ENCODE measurements at places on chromosomes 11 and 22. TPM values are rescaled to one million over a fixed set of nuclear protein-coding genes. Genes with fewer than 3 reads are reported as not detected.

DNA sequence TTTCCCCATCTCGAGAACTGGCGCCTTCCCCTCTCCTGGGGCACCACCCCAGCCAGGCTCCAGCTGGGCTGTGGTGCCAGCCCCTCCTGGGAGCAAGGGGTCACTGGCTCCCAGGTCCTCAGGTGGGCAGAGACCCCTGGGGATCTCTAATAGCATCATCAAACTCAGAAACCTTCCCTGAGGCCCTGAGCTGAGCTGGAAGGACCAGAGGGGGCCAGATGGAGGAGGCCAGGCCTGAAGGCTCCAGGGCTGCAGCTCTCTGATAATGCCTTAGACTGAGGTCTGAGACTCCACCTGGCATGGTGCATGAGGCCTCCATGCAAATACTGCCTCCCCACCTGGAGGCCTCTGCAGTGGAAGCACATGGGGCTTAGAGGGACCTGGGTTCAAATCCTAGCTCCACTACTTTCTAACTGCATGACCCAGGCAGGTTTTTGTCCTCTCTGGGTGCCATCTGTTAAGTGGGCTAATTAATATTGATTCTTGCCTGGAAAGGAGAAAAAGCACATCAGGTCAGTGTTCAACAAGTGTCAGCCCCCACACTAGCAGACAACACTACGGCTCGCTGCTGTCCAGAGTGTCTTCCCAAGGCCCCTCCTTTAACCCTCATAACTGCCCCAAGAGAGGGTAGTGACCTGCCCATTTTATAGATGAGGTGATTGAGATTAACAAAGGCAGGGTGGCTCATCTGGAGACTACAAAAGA is 1.5 kb downstream of the MAPK8IP1 start:
- H3K27me3 ChIP-seq: peaks cover 4% of the 10 kb centered on the region

- DNase-seq: no peak
- H3K4me3 ChIP-seq: no peak overlapping the region
- no peaks in the 10 kb centered on the region for H3K36me3 ChIP-seq
- no peak overlapping the region for H3K27ac ChIP-seq
- peaks cover 32% of the 10 kb centered on the region for H3K4me1 ChIP-seq
- peaks cover 3% of the 10 kb centered on the region for H3K27me3 ChIP-seq
These were observed 46.9 kb downstream of the C11orf96 start for GRCh38 chr11:43989162-43989981.

- H3K27me3 ChIP-seq: no peaks in the 10 kb centered on the region
- H3K4me3 ChIP-seq: no peak overlapping the region
- H3K4me1 ChIP-seq: no peaks in the 10 kb centered on the region
- peak; percentile 35 for DNase-seq
- no peak overlapping the region for H3K27ac ChIP-seq
These were observed 115.1 kb downstream of the DCDC1 start for GRCh38 chr11:31254415-31254814.

DNA sequence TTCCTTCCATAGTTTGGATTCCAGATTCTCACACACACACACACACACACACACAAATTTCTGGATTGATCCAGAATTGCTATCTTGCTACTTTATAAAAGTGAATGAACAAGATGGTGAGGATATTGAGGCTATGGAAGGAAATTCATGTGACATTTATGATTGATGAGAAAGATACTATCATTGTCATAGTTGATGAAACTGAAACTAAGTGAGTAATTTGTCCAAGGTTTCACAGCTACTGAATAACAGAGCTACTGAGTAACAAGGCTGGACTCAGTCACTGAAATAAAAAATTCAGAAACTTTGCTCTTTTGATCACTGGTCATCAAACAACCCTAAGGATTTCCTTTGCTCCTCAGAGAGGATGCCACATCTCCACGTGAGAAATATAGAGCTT is 16.2 kb downstream of the OR5D16 start:
- no peaks in the 10 kb centered on the region for H3K36me3 ChIP-seq
- H3K27me3 ChIP-seq: no peaks in the 10 kb centered on the region
- no peak overlapping the region for H3K27ac ChIP-seq
- no peak overlapping the region for H3K4me3 ChIP-seq

GRCh38 chr11:27514558-27514957 is 8.0 kb upstream of the LIN7C start:
- peak overlapping the region; percentile 35 for H3K27ac ChIP-seq
- peak; percentile 94 for DNase-seq
- peaks cover 3% of the 10 kb centered on the region for H3K4me1 ChIP-seq

GRCh38 chr11:106208760-106209159 is 131.3 kb downstream of the AASDHPPT start:
- no peaks in the 10 kb centered on the region for H3K27me3 ChIP-seq

DNA sequence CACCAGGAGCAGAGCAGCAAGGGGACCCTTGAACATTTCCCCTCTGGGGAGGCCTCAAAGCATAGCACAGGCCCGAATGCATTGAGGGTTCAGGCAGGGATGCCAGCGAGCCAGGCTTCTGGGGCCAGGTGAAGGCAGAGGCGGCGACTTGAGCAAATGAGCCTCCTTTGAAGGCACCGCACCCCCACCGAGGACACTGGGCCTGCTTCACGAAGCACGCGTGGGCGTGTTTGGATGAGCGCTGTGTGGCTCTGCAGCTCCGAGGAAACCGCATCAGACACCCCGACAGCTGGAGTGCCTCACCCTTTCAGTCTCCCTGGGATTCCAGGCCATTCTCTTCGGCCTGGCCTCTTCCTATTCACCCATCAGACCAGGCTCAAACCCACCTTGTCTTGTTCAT is 301.8 kb downstream of the NTM start:
- peaks cover 36% of the 10 kb centered on the region for H3K4me1 ChIP-seq
- no peaks in the 10 kb centered on the region for H3K27me3 ChIP-seq
- H3K36me3 ChIP-seq: no peaks in the 10 kb centered on the region
- no peak for DNase-seq
- H3K27ac ChIP-seq: no peak overlapping the region
- no peak overlapping the region for H3K4me3 ChIP-seq

GRCh38 chr11:114330373-114330772 is 34.2 kb downstream of the NNMT start:
- H3K4me1 ChIP-seq: no peaks in the 10 kb centered on the region
- H3K27me3 ChIP-seq: no peaks in the 10 kb centered on the region
- no peak overlapping the region for H3K4me3 ChIP-seq
- DNase-seq: no peak
- no peak overlapping the region for H3K27ac ChIP-seq

- no peaks in the 10 kb centered on the region for H3K27me3 ChIP-seq
- DNase-seq: no peak
- no peaks in the 10 kb centered on the region for H3K4me1 ChIP-seq
- no peaks in the 10 kb centered on the region for H3K36me3 ChIP-seq
- H3K27ac ChIP-seq: no peak overlapping the region
- H3K4me3 ChIP-seq: no peak overlapping the region
These were observed 91.7 kb downstream of the MYO18B start for GRCh38 chr22:25833676-25834075.

- no peak overlapping the region for H3K4me3 ChIP-seq
- no peak for DNase-seq
- no peak overlapping the region for H3K27ac ChIP-seq
- H3K36me3 ChIP-seq: no peaks in the 10 kb centered on the region
- H3K4me1 ChIP-seq: no peaks in the 10 kb centered on the region
These were observed 91.7 kb upstream of the SHISAL1 start for GRCh38 chr22:44404341-44405020.

DNA sequence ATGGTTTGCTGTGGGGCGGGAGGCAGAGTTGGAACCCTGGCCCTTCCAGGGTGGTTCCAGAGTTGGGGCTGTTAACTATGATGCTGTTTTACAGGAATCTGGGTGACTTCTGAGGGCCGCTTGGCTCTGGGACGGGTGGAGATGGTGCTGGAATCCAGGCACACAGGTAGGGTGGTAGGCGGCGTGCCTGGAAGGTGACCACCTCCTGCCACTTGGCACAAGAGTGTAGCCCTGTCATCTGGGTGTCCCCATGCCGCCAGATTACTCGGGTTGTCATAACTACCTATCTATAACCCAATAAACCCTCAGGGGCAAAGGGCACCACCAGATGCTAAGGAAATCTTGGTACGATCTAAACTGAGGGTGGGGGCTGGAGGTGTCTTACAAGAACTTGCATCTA is 1.3 kb downstream of the CARS1 start:
- DNase-seq: no peak
- H3K4me1 ChIP-seq: peaks cover 20% of the 10 kb centered on the region
- H3K4me3 ChIP-seq: peak overlapping the region; percentile 80
- H3K36me3 ChIP-seq: peaks cover 4% of the 10 kb centered on the region

GRCh38 chr11:119479685-119480275 is 56.8 kb upstream of the THY1 start:
- H3K27ac ChIP-seq: no peak overlapping the region
- no peaks in the 10 kb centered on the region for H3K36me3 ChIP-seq
- H3K4me1 ChIP-seq: peaks cover 14% of the 10 kb centered on the region
- H3K4me3 ChIP-seq: no peak overlapping the region

GRCh38 chr11:78160557-78160956 is 21.1 kb upstream of the ALG8 start:
- H3K4me1 ChIP-seq: no peaks in the 10 kb centered on the region
- no peaks in the 10 kb centered on the region for H3K27me3 ChIP-seq
- no peaks in the 10 kb centered on the region for H3K36me3 ChIP-seq
- DNase-seq: no peak
- H3K27ac ChIP-seq: no peak overlapping the region

- no peaks in the 10 kb centered on the region for H3K27me3 ChIP-seq
- no peak overlapping the region for H3K4me3 ChIP-seq
- H3K27ac ChIP-seq: peak overlapping the region; percentile 21
- DNase-seq: peak; percentile 42
- H3K36me3 ChIP-seq: no peaks in the 10 kb centered on the region
These were observed 188.6 kb downstream of the SWAP70 start for GRCh38 chr11:9852465-9852864.

- no peaks in the 10 kb centered on the region for H3K36me3 ChIP-seq
- no peak for DNase-seq
These were observed 135.1 kb downstream of the SHANK2 start for GRCh38 chr11:71117311-71117710.

GRCh38 chr22:31846161-31847115 is 92.6 kb downstream of the DEPDC5 start:
- H3K27me3 ChIP-seq: no peaks in the 10 kb centered on the region
- DNase-seq: peak; percentile 90
- peak overlapping the region; percentile 19 for H3K27ac ChIP-seq
- no peak overlapping the region for H3K4me3 ChIP-seq
- peaks cover 2% of the 10 kb centered on the region for H3K36me3 ChIP-seq
- H3K4me1 ChIP-seq: peaks cover 4% of the 10 kb centered on the region

DNA sequence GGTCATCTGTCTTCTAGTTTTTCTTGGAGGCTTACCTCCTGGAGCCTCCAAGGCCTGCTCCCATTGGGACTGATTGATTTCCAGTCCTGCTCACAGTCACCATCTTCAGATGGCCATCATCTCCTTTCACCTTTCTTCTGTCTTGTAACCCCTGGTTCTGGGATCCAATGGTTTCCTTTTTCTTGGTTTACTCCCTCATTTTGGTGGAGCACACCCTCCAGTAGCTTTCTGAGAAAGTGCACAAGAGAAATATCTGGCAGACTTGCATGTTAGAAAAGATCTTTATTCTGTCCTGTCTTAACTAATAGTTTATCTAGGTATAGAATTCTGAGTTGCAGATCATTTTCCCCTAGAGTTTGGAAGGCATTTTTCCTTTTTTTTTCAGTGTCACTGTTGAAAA is 50.9 kb downstream of the MPPED1 start:
- H3K27ac ChIP-seq: no peak overlapping the region
- H3K4me1 ChIP-seq: no peaks in the 10 kb centered on the region
- DNase-seq: no peak
- no peak overlapping the region for H3K4me3 ChIP-seq
- H3K27me3 ChIP-seq: no peaks in the 10 kb centered on the region

- no peak overlapping the region for H3K4me3 ChIP-seq
- peak; percentile 96 for DNase-seq
- H3K27ac ChIP-seq: peak overlapping the region; percentile 41
- H3K4me1 ChIP-seq: peaks cover 38% of the 10 kb centered on the region
- H3K36me3 ChIP-seq: no peaks in the 10 kb centered on the region
These were observed 89.2 kb upstream of the CRTAM start for GRCh38 chr11:122749005-122749687.

DNA sequence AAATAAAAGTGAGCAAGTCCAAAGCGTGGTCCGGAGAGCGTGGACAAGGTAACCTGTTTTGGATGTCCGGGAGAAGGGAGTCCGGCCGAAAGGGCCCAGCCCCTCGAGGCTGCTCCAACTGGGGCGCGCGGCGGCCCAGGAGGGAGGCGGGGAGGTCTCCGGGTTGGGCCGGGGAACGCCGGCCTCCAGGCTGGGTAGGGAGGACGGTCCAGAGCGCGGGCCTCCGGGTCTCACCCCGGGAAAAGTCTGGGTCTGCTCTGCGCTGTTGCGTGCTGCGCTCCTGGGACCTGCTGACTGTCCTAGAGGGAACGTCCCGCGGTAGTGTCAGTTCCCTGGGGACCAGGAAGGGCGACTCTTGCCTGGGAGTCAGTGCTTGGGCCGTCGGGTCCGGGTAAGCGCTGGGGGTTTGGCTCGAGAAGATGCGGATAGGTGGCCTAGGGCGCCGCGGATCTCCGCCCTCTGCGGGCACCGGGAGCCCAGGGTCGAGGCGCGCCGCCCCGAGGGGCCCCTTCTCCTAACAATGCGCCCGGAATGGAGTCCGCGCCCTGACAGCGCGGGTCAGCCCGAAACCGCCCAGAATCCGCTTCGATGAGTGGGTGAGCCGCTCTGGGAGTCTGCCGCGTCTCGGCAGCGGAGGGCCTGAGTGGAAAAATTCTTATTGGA is 988 bp upstream of the FLI1 start:
- H3K27me3 ChIP-seq: peaks cover 37% of the 10 kb centered on the region
- H3K27ac ChIP-seq: peak overlapping the region; percentile 92
- H3K36me3 ChIP-seq: no peaks in the 10 kb centered on the region
- peak overlapping the region; percentile 83 for H3K4me3 ChIP-seq

GRCh38 chr11:108958368-108959104 is 293.7 kb downstream of the DDX10 start:
- H3K27ac ChIP-seq: peak overlapping the region; percentile 4
- H3K27me3 ChIP-seq: no peaks in the 10 kb centered on the region
- DNase-seq: peak; percentile 65
- H3K4me1 ChIP-seq: peaks cover 23% of the 10 kb centered on the region
- no peak overlapping the region for H3K4me3 ChIP-seq
- no peaks in the 10 kb centered on the region for H3K36me3 ChIP-seq

- H3K4me3 ChIP-seq: no peak overlapping the region
- H3K27ac ChIP-seq: no peak overlapping the region
- H3K36me3 ChIP-seq: peaks cover 18% of the 10 kb centered on the region
These were observed 20.3 kb upstream of the PARVA start for GRCh38 chr11:12356944-12357655.

The DEFB108B gene
- not detected for total RNA-seq

The C22orf15 gene
- 0.38 TPM for total RNA-seq

The C22orf42 gene
- not detected for total RNA-seq

The XKR3 gene
- total RNA-seq: not detected

The CCDC116 gene
- 0.22 TPM for total RNA-seq

The FAM180B gene
- not detected for total RNA-seq

The VWCE gene
- total RNA-seq: 17.7 TPM

The FAM227A gene
- total RNA-seq: 3.4 TPM

The ESAM gene
- 22.0 TPM for total RNA-seq

The ZBTB16 gene
- total RNA-seq: 0.36 TPM

All from astrocyte (in vitro differentiated cells and primary cell).